ENCODE measurements at places on chromosomes 7 and 10.

DNA sequence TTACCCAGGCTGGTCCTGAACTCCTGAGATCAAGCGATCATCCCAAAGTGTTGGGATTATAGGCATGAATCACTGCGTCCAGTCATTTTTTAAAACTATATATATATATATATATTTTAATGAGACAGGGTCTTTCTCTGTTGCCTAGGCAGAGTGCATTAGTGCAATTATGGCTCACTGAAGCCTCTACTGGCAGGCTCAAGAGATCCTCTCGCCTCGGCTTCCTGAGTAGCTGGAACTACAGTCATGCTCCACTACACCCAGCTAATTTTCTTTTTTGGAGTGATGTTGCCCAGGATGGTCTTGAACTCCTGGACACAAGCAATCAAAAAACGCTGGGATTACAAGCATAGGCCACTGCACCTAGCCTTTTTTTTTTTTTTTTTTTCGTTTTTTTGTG, 55.3 kb upstream of the KAT6B start:
- DNase-seq = no peak

- DNase-seq = no peak
Measured at GRCh38 chr7:36887969-36888368, 163.7 kb upstream of the AOAH start.

- no peak for DNase-seq
Measured at GRCh38 chr10:101839416-101840063, 4.1 kb downstream of the KCNIP2 start.

DNA sequence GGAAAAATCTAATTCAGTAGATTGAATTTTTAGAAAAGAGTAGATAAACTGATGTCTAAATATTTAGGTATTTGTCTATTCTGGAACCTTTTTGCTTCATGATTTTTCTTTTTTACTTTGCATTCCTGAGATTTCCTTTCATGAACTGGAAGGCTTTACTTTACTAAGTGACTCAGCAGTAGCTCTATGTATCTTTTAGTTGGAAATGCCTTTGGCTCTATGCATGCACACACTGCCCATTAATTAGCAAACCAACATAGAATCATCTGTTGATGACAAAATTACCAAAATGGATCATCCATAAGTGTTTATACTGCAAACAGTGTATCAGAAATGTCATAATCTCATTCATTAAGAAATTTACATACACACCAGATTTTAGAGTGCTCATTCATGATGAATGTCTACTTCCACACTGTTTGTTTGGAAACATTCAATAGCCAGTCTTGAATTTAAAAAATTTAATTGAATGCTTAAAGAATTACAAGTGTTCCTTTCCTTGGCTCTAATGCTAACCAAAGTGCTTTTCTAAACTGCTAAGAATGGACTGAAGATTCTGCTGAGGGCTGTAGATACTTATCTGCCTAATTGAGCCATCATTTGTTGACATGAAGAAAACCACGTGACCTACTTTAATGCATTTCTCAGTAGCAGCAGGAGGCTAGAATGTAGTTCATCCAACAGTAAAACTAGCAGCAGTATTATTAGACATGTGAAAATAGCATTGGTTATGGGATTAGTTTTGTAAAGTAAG, 282.0 kb downstream of the ADK start:
- peak; percentile 54 for DNase-seq

GRCh38 chr10:50619882-50620281, 3.9 kb downstream of the SGMS1 start:
- no peak for DNase-seq

GRCh38 chr7:44380831-44381493, 55.6 kb upstream of the CAMK2B start:
- no peak for DNase-seq

GRCh38 chr10:101968940-101969321, 87.0 kb downstream of the ARMH3 start:
- no peak for DNase-seq

DNA sequence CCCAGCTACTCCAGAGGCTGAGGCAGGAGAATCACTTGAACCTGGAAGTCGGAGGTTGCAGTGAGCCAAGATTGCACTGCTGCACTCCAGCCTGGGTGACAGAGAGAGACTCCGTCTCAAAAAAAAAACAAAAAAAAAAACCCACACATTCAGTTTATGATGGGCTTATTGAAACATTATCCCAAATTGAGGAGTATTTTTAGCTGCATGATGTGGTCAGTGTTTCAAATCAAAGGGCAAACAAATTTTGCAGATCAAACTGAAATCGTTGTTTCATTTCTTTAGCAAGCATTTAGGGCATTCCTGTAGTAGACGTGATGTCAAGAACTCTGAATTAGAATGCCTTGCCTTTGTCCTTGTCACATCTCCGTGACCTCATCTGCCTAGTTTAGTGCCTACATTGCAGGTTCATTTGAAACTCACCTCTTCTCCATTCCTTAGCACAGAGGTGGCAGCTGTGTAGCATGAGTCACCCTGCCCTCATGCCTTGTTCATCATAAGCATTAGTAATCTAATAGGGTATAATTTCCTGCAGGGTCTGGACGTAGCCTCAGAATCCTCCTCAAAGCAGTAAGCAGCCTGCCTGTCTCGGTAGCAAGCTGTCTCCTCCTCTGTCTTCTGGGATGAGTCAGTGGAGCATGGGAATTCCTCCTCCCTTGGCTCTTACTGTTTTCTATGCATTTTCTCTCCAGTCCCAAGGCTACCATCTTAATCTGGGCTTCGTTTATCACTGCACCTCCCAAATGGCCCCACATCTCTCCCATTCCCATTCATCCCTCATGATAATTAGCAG, 73.8 kb downstream of the CUL1 start:
- peak; percentile 53 for DNase-seq

DNA sequence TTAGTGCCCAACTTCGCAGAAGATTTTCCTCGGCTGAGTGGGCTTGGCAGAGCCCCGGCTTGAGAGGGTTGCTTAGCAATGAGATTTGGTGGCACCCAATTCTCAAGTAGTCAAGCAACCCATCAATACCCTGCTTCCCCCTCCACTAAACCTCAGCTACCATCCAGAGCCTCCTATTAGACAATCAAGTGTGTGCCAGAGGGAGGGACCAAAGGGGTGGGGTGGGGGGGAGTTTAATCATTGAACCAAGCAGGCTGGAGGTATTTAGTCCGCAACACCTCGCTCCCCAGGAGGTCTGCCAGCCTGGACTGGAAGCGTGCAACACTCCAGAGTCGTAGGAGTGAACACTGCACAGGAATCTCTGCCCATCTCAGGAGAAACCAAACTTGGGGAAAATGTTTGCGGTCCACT, at the start of gene HKDC1:
Gene HKDC1, plus strand, starts transcription at position 292 of the 411 bp plus-strand sequence. Its CDS starts 104 bp downstream, at position 396.
- no peak for DNase-seq

- no peak for DNase-seq
Measured at GRCh38 chr10:53687800-53688199, 915.2 kb upstream of the MBL2 start.

DNA sequence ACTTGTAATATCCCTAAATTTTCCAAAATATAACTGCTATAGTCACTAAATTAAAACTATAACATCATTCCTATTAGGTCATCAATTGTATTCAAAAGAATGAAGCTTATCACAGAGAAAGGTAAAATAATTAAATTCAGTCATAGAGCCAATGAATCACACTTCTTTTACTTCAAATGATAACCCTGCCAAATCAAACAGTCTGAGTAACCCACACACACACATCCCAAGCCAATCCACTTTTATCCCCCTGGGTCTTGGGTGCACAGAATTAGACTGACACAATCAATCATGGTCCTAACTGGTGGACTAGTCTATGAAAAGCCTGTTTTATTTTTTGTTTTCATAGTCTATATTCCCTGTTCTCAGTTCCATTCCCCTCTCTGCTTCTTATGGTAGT, 25.6 kb downstream of the CTNNA3 start:
- DNase-seq = no peak

DNA sequence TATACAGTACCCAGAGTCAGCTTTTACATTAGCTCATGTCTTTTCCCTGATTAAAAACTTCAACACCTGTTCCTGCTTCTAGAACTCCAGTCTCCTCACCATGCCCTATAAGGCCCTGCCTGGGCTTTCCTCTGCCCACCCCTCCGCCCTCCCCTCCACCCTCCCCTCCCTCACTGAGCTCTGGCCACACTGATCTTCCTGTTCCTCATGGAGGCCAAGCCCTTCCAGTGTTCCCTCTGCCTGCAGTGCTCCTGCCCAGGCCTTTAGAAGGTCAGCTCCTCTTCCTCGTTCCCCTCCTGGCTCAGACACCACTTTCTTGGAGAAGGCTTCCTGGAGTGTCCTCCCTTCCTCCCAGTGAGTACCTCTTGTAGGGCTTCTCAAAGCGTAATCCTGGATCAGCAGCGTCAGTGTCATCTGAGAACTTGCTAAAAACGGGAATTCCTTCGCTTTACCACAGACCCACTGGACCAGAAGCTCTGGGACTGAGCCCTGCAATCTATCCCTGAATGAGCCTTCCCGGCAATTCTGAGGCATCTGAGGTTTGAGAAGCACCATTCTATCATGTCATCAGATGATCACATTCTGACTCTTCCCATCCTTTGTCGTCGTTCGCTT, 3.7 kb downstream of the PDZD7 start:
- no peak for DNase-seq

- no peak for DNase-seq
Measured at GRCh38 chr10:90224791-90225566, 523.6 kb downstream of the KIF20B start.

- DNase-seq = no peak
Measured at GRCh38 chr10:56279270-56279669, 81.8 kb downstream of the ZWINT start.

DNA sequence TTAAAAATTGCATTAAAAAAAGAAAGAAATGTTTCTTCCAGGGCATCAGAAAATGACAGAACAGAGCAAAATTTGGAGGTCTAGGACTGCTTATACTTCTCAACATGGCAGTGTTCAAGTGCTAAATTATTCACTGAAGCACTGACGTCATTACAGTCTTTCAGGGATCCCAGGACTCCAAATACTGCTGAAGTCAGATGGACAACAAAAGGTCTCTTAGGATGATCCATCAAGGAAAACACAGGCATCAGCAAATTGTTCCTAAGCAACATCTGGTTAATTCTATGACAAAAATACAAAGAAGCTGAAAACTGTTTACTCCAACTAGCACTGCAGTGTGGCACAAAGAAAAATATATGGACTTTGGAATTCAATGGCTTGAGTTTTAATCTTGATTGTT, 52.1 kb downstream of the PDK4 start:
- no peak for DNase-seq

DNA sequence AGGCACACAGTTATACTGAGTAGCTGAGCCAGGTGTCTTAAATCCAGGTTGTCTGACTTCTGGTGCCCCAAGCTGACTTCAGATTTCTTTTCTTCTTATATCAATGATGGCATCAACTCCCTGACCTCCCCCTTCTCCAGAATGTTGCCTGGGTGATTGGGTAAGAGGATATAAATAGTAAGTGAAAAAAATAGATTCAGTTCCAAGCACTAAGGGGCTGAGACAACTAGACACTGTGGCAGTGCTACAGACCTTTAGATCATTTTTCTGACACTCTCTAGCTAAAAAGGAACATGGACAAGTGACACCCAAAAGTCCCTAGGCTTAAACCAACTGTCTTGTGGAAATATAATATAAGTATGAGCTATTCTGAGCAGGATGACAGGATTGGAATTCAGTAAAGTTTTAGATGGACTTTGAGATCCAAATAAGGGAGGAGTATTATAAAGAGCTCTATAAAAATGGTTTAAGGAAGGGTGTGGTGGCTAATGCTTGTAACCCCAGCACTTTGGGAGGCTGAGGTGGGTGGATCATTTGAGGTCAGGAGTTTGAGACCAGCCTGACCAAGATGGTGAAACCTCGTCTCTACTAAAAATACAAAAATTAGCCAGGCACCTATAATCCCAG, 589.1 kb upstream of the GALNT17 start:
- DNase-seq = peak; percentile 8

GRCh38 chr10:22365233-22365632, 19.9 kb downstream of the SPAG6 start:
- no peak for DNase-seq

DNA sequence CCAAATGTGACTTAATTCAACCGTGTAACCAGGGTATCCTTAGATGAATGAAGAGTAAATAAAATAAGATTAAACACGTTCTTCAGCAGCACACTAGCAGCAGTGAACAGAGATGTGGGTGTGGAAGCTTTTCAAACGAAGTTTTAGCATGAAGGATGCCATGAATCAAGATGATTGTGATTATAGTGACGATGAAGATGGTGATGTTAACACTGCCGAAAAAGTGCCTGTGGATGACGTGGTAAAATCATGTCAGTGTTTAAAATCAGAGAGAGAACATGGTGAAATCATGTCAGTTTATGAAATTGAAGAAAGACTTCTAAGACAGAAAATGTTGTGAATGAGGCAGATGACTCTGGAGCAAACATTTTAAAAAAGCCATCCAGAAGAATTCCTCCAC, 19.2 kb downstream of the LCOR start:
- no peak for DNase-seq

GRCh38 chr7:88072715-88073055, 138.6 kb downstream of the ADAM22 start:
- DNase-seq = no peak

GRCh38 chr10:127013211-127013656, 108.0 kb downstream of the DOCK1 start:
- no peak for DNase-seq

GRCh38 chr10:131429141-131429540, 117.6 kb upstream of the TCERG1L start:
- no peak for DNase-seq

GRCh38 chr10:1520909-1521565, 216.3 kb downstream of the ADARB2 start:
- no peak for DNase-seq

Data from GM04503 (cell line).